ENCODE measurements at places on chromosomes 11 and 22.
A peak's percentile ranks its signal among the peaks of the same experiment; 100 is the strongest.

DNA sequence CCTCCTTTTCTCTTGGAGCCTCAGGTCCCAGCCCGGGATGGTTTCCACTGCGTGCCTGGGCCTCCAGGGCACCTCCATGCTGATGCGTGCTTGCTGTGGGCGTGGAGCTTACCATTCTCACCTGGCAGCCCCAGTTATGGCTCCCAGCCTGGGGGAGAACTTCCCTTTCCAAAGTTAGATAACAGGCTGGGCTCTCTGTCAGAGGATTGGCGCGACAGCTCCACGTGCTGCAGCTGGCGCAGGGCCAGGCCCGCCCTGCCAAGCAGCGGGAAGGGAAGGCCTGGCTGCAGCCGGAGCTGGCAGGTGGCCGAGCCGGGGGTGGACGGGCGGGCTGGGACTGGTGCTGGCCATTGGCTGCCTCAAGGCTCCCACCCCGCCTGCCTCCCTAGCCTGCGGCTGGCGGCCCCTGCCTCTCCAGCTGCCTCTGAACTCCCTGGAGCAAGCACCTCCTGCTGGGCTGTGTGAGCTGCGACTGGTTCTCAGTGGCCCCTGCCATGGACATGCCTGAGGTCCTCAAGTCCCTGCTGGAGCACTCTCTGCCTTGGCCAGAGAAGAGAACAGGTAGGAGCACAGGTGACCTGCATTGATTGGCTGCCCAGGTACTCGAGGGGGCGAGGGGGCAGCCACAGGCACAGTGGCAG, 14.6 kb upstream of the TEF start:
- DNase-seq, result peak; percentile 96

DNA sequence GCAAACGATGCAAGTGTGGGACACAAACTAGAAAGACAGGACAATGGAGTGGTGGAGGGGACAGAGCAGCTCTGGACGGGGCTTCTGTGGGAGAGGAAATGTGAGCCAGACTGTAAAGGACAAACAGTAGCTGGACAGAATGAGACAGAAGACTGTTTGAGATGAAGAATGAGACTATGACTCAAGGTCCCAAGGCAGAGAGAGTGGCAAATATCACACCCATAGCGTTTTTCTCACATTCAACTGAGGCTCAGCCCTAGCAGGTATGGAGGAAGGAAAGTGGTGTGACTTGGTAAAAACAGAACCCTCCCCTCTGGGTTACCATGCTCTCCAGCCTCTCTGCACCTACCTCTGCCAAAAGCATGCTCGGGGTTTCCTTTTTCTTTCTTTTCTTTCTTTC, 96.5 kb downstream of the RPL27A start:
- no peak for DNase-seq

DNA sequence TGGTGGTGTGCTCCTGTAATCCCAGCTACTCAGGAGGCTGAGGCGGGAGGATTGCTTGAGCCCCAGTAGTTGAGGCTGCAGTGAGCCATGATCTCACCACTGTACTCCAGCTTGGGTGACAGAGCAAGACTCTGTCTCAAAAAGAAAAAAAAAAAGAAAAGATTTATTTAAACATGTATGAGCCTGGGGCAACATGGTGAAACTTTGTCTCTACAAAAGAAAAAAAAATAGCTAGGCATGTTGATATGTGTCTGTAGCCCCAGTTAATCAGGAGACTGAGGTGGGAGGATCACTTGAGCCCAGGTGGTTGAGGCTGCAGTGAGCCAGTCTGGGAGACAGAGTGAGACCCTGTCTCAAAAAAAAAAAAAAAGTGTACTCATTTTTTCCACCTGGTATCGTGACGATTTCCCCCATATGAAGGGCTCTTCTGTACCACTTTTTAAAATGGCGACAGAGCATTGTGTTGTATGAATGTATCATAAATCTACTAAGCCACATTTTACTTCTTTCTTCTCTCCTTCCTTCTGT, 16.4 kb upstream of the KCTD14 start:
- no peak for DNase-seq

GRCh38 chr11:11356842-11357241, 3.8 kb upstream of the CSNK2A3 start:
- DNase-seq, result no peak

DNA sequence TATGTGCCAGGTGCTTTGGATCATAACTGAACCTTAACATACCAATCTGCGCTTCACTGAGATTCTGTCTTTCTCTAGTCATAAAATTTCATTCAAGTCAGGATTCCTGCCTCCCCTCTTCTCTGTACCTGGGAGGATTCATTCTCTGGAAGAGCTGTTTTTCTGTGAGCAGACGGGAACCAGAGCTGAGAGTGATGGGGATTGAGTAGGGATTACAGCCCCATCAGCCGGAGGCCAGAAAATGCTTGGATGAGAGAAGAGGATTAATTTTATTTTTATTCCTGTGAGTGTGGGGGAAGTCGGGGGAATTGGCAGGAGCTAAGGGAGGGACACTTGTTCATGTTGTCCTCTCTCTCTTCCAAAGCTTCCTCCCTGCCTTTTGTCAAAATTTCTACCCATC, 4.7 kb downstream of the STX3 start:
- no peak for DNase-seq

DNA sequence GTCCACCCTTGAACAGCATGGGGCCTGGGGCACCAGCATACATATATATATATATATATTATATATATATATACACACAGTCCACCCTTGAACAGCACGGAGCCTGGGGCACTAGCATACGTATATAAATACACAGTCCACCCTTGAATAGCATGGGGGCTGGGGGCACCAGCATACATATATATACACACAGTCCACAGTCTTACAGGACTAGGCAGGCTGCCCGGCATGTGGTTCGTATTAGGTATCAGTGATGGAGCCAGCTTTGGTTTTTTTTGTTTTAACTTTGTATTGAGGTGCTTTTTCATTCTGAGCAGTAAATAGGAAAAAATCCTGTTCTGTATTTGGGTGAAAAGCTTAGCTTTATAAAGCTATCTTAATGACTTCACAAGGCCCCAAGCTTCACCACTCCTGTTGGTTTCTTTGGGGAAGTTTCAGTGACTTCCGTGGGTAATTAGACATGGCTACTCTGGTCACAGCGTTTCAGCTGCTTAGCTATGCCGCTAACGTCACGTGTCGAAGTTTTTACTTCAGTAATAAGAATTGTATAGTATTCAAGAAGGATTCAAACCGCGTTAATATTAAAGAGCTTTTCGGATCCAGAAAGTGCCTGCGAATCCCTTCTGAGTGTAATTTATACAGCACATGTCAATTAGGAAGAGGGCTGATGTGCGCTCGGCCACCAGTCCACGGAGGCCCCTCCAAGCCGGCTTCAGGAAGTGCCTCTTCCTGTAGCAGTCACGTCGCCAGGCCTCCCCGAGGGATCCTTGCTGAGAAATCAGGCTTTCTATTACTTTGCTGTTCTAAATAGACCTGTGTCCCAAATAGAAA, 179.7 kb downstream of the TBC1D22A start:
- no peak for DNase-seq

GRCh38 chr11:121645001-121645400, 192.2 kb upstream of the SORL1-AS1 start:
- no peak for DNase-seq

DNA sequence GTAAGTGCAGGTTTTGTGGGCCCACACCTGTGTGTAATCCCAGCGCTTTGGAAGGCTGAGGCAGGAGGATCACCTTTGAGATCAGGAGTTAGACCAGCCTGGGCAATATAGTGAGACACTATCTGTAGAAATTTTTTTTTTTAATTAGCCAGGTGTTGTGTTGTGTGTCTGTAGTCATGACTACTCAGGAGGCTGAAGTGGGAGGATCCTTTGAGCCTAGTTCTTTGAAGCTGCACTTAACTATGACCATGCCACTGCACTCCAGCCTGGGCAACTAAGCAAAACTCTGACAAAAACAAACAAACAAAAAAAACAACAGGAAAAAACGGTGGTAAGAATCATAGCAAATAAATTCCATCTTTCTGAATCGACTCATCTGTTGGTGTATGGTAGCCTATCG, 268.6 kb upstream of the PDGFD start:
- DNase-seq, result no peak

- peak; percentile 22 for DNase-seq
Observed at GRCh38 chr11:98561252-98561651, 459.5 kb upstream of the CNTN5 start.
